Stimulated activated CD4-positive, alpha-beta T cell treated with anti-CD3 and anti-CD28 coated beads, TNF-alpha, amount 100 ng/mL, for 24 hours (primary cell): ENCODE measurements at places on chromosomes 12 and 14.

DNA sequence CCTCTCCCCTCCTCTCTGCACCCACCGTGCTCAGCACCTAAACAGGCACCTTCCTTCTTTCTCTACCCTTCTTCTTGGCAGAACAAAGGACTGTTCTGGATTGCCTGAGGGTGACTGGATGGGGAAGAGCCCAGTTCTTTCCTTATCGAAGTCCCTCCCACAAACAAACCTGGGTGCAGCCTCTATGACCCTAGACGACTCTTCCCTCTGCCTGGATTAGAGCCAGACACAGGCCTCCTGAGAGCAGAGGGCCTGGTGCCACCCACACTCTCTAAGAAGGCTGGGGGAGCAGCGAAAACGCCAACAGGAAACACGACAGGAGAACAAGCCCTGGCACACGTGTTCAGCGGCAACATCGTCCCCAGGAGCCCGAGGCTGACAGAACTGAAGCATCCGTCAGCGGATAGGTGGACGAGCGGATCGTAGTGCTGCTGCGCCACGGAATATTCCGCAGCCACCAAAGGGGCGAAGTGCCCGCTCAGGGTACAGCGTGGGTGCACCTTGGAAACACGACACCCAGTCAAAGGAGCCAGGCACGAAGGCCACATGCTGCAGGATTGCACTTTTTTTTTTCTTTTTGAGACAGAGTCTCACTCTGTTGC lies 38.0 kb downstream of the RIMBP2 start:
- DNase-seq, result no peak

DNA sequence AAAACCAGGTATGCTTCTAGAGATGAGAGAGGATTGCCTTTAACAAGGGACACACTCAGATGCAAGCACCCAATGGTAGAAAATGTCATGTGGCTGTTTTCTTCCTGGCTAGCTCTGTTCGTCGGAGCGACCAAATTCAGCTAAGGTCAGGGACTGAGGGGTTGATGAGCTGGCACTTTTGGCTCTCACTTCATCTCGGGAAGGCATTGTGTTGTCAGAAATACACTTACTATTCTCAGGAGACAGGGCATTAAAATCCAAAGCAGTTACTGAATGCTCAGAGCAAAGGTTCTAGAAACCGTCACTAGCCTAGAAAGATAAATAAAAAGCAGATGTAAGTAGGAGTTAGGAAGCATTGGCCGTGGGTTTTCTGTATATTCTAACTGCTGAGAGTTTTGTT lies 275.7 kb upstream of the SSTR1 start:
- DNase-seq, result no peak

DNA sequence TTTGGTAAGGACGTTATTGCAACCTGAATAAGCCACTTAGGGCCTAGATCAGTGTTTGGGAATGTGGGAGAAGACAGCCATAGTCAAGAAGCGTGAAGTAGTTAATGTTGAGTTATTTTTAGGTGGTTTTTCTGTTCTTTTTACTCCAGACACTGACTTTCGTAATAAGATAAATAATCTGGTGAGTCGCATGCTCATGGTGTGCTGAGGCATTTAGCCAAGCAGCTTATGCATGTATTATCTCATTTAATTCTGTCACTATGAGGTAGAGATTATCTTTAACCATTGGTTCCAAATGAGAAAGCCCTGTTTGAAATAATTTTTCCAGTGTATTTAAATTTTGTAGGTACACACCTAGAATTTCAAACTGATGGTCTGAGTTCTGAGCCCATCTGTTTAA lies 67.3 kb downstream of the RCOR1 start:
- DNase-seq, result no peak

DNA sequence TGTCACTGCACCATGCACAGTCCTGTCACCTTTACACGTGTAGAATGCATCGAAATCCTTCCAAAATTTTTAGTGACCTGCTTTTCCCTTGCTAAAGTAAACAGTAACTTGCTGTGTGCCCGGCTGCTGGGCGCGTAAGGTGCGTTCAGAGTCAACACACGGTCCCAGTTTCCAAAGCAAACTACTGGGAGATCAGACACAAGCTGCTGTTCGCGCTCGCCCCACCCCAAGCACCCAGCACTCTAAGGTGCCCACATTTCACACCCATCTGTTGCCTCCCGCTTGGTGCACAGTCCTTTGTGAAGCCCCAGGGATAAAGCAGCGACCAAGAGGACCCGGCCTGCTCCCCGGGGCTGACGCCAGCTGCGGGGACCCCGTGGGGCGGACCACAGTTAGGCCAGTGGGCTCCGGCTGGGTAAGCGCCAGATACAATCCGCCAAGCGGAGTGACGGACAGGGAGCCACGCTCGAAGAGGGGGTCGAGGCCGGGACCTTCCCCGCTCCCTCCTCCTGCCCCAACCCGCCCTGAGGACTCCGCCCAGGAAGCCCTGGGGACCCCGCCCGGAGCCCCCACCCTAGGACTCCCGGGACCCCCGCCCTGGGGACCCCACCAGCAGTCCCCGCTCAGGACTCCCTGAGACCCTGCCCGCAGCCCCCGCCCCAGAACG lies 633 bp downstream of the STX2 start:
- DNase-seq, result peak; percentile 22

DNA sequence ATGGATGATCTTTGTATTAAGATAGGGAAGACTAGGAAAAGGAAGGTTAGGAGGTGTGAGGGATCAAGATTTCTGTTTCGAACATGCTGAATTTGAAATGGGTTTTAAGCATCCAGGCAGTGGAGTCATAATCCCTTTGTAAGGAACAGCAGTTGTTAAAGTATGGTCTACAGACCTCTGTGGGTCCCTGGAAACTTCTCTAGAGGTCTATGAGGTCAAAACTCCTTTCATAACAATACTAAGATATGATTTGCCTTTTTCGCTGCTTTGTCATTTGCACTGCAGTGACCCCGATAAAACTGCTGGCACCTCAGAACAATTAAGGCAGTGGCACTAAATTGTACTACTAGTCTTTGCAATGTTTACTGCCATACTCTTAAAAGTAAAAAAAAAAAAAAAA lies 1.5 kb downstream of the RAD51AP1 start:
- DNase-seq, result no peak

DNA sequence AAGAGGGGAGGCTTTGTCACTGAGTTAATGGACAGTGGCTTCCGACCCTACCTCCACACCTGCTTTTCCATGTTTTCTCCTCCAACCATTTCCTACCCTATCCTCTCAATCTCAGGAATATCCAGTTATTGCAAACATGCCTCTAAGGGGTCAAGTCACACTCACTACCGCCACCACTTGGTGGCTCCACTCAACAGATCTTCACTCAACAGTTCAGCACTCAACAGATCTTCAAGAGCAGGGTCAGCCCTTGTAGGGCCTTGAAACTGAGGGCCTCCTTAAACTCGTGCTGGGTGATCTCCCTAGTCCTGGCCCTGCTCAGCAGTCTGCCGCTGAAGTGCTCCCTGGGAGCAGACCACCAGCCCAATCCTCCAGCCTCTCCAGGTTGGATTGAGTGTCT lies 14.2 kb downstream of the ZNF641 start:
- DNase-seq, result no peak

GRCh38 chr14:71437870-71438269 lies 494.4 kb upstream of the RGS6 start:
- no peak for DNase-seq

DNA sequence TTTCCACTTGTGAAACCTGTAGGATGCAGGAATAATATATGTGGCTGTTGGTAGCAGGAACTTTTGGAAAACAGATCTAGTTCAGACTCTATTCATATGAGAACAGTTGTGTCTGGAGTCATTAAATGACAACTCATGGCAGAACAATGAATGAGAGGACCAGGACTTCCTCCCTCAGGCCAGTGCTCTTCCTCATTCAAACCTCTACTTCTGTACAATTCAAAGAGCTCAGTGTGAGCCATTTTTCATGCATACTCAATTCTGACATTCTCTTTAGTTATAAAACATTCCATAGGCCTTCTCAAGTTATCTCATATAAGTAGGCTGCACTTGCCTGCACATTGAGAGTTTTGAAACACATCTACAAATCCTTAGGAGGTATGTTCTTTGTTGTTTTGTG lies 1526.6 kb upstream of the FLRT2 start:
- DNase-seq, result no peak

DNA sequence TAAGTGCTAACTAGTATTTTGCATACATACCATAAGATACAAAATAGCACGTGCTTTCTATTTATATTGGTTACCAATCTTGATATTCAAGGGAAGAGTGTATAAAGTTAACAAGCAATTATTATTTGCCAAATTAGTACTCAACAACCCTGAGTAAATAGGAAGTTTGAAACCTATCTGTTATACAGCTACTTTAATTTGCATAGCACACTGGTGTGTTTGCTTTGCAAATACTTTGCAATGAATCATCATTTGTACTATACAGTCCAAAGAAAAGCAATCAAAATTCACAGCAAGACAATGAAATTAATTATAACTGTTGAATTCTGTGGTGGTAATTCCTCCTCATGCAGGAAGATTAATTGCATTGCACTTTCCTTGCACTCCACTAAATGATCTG lies 469.1 kb downstream of the PRKD1 start:
- DNase-seq, result no peak

GRCh38 chr12:51434305-51434704 lies 9.7 kb downstream of the SLC4A8 start:
- no peak for DNase-seq

- no peak for DNase-seq
Observed at GRCh38 chr12:93884794-93885460, 207.8 kb downstream of the CRADD start.

GRCh38 chr12:55842681-55843429 lies at the start of gene MMP19:
Gene MMP19 (minus strand): TSS chr12:55842936. CDS start chr12:55842830, 106 bp downstream.
- DNase-seq, result no peak

DNA sequence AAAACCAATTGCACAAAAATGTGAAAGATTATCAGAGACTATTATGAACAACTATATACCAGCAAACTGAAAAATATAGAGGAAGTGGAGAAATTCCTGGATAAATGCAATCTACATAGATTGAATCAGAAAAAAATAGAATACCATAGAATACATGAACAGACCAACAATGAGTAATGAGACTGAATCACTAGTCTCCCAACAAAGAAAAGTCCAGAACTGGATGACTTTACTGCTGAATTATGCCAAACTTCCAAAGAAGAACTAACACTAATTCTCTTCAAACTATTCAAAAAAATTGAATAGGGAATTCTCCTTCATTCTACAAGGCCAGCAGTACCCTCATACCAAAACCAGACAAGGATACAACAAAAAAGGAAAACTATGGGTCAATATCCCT lies 60.6 kb downstream of the GUCY2C start:
- no peak for DNase-seq

DNA sequence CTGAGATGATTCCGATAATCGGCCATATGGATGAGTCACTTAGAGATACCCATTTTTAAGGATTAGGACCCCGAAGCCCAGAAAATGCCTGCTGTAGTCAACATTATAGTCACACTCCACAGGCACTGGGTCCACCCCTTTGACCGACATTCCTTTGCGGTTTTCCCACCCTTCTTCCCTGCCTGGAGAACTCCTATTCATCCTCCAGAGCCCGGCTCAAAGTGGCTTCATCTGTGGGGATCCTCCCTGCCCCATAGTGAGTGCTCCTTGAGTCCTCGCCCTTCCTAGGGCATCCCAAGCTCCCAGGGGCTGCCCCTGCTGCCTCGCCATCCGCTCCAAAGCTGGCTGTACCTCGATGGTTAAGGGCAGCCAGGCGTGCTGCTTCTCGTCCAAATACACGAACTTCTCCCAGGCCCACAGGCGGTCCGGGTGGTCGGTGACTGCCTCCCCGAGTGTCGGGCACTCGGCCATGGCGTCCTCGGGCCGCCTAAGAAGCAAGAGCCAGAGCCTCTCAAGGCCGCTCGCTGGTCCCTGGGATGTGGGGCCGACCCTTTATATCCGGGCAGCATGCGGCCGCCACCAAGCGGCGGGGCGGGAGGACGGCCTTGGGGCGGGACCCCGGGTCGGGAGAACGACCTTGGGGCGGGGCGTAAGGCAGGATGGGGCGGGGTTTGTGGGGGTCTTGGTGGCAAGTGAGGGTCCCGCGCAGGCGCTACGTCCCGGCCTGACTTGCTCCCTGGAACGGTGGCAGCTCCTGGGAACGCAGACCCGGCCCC lies at the start of gene TCL1A:
Gene TCL1A (minus strand): TSS at position 530 of the 776 bp plus-strand sequence. CDS start 59 bp downstream, at position 471.
- DNase-seq, result no peak

DNA sequence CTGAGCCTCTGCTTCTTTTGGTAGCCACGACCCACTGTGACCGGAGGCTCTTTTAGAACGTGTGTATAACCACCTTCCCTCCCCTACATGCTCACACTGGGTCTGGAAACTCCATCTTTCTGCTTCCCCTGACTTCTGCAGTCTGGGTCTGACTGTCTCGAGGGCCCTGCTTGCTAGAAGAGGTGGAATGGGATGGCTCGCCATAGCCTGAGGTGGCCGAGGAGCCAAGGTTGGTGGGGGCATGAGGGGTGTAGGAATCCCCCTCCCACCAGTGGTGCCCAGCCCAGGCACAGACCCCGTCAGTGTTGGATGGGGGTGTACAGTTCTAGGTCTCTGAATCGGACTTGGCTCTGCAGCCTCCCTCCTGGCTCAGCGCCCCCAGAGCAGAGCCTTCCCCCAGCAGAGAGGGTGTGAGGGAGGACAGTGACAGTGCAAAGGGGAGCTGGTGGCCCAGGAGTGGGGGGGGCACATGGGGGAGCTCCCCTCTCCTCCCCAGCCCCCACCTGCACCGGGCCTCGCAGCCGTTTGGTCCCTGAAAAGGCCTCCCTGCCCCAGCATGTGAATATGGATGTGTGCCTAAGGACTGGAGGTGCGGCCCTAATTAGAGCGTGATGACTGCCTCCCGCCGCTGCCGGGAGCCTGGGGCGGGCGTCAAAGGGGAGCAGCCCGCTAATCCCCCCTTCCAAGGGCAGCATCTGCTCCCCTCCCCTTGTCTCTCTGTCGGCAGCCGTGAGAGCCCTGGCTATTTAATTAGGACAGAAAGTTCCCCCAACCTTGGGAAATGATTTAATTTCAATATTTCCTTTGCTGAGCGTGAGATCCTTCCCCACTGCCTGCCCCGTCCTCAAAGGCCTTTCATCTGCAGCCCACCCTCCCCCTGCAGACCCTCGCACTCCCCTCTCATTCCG lies 196.2 kb upstream of the C14orf180 start:
- no peak for DNase-seq
